ENCODE measurements at places on chromosomes 3 and 15.

DNA sequence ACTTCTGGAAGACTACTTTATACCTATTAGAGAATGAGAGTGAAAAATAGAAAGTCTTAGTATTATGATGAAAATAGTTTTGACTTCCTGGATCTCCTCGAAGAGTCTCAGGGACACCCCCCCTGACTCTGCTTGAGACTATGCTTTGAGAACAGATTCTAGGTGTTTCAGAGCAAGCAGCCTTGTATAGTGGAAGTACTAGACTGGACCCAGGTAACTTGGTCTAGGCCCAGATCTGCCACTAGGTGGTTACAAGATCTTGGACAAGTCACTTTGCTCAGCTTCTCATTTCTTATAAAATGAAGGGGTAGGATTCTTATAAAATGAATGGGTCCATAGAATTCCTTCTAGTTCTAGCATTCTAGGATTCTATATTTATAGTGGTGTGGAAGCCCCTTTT, 9.1 kb downstream of the ABHD5 start:
- no peak for DNase-seq

DNA sequence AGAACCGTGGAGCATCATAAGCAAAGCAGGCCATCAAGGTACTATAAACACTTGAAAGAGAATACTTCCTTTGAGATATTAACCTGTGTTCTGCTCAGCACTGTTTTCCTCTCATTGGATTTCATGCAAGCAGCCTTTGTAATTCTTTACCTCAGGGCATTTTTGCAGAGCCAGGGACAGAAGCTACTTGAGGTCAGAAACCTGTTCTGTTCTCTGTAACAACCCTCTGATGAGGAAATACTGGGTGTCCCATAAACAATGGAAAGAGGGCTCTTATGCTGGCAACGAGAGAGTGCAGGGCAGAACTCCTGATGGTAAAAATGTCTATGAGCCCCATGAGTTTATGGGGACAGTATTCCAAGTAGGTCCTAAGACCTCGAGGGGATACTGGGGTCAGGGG, 66.0 kb downstream of the DCLK3 start:
- DNase-seq: no peak

- DNase-seq: no peak
Measured at GRCh38 chr3:13681931-13682330, 133.0 kb downstream of the FBLN2 start.

- DNase-seq: no peak
Measured at GRCh38 chr3:71972031-71972430, 187.1 kb upstream of the PROK2 start.

DNA sequence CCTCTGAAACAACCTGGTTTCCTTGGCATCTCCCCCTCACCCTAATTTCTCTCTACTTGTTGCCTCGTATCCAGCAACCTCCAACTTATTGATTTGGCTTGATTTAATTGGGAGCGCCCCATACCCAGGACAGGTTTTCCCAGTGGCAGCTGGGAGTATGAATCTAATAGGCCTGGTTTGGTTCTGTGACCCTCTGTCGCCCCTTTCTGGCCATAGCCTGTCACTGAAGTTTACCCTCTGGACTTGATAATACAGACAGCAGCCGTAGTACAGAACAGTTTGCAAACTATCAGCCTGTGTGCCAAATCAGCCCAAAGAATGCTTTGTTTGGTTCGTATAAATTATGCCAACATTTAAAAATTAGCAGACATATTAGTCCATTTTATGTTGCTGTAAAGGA, 525.1 kb upstream of the GOLIM4 start:
- no peak for DNase-seq

GRCh38 chr3:184786280-184786941, 25.6 kb upstream of the VPS8 start:
- DNase-seq: no peak

DNA sequence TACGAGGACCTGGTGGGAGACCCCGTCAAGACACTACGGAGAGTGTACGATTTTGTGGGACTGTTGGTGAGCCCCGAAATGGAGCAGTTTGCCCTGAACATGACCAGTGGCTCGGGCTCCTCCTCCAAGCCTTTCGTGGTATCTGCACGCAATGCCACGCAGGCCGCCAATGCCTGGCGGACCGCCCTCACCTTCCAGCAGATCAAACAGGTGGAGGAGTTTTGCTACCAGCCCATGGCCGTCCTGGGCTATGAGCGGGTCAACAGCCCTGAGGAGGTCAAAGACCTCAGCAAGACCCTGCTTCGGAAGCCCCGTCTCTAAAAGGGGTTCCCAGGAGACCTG, 2.5 kb downstream of the CHST2 start:
- no peak for DNase-seq

- no peak for DNase-seq
Measured at GRCh38 chr3:146968204-146968651, 363.1 kb upstream of the PLSCR5 start.

- DNase-seq: no peak
Measured at GRCh38 chr3:141648055-141648910, 89.8 kb upstream of the RNF7 start.

GRCh38 chr3:116242825-116243224, 202.5 kb downstream of the LSAMP start:
- DNase-seq: no peak

DNA sequence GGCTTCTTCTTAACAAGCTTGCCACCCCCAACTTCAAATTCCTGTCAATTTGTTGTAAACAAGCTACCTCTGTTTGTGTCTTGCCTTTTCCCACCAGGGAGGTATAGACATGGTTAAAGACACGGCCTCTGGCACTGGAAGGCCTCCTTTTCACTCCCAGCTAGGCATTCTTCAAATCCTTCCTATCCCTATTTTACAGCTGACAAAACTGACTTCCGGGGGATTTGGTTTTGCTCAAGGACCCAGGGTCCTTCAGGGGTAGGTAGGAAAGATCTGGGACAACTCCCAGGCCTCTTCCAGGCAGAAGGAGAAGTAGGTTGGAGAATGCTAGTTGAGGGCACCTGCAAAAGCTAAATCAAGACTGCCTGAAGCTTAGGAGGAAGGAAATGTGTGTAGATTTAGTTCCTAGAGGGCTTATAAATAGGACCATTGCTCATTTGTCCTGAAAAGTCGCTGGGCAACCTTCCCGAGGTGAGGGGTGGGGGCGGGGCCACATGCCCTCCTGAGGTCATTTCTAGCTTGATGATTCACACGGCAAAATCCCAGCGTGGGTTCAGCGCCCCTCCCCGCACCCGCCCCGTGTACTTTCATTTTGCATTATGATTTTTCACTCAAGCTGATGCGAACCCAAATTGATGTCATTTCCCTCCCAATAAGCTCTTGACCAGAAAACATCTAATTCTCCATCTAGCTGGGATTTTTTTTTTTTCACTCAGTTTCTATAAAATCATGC, 365.5 kb downstream of the SHQ1 start:
- peak; percentile 87 for DNase-seq

DNA sequence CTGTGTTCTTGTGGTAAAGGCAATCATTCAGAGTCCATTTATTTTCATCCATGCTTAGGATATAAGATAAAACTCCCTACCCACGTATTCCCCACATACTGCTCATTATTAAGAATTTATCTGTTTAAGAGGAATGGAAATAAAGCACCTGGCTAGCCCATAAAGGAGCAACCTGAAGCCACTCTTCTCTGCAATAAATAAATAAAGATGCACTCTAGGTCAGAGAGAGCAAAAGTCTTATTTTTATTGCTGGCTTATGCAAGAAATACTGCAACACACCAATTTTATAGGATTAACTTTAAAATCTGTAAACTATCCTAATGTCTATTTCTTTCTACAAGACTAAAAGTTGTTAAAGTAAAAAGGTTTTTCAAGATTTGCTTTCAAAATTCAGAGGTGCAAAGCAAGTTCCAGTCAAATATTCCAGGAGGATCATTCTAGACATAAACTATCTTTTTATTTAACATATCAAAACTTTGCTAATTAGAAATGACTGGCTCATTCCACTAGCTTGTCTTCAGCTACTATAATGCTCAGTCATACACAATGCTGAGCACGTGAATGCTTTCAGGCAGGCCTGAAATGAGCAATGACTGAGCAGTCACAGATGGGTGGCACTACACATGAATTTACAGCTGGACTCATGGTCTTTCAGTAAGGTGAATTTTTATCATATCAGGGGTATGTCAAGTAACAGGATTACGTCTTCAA, 7.1 kb downstream of the TJP1 start:
- DNase-seq: no peak

DNA sequence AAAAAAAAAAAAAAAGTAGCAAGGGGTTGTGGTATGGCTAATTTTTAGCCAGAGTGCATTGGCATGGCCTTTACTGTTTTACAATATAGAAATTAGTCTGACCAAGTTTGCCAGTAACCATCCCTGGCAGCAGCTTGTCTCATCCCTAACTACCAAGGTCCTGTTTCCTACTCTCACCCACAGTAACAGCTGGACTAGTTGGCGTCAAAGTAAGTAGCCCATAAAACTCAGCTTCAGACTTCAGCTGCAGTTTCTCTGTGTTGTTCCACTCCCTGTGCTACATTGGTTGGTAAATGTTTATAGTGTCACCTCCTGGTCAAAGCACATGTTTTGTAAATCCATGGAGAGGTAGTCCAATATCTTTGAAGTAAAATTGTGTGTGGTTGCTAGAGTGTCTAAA, 691.3 kb downstream of the ZPLD1 start:
- no peak for DNase-seq

GRCh38 chr15:63414474-63415120, 33.0 kb upstream of the CA12 start:
- DNase-seq: no peak

DNA sequence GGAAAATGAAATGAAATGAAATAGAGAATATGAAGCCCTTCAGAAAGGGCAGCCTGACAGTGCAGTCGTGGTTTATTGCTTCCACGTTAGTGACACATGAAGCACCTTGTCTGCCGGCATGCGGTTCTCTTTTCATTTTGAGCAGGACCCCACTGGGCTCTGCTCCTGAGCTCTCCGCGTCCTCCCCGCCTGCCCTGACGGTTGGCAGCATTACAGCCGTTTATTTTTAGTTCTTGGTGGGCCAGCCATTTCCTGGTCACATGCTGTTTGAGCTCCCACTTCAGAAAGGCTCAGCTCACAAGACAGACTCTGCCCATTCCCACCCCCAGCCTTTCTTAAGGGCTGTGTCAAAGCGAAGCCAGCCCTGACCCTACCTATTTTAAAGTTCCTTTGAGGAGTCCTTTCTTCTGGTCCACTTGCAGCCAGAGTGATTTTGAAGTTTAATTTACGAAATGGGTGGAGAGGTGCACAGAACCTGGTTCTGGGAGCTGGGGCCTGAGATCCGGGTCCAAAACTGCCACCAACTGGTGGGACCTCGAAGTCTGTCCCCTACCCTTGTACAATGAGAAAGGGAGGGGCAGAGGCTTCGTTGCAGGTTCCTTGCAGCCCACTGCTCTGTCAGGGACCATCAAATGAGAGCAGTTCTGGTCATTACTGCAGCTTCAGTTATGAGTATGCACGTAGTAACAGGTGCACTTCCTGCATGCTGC, 60.1 kb downstream of the MGLL start:
- DNase-seq: no peak

DNA sequence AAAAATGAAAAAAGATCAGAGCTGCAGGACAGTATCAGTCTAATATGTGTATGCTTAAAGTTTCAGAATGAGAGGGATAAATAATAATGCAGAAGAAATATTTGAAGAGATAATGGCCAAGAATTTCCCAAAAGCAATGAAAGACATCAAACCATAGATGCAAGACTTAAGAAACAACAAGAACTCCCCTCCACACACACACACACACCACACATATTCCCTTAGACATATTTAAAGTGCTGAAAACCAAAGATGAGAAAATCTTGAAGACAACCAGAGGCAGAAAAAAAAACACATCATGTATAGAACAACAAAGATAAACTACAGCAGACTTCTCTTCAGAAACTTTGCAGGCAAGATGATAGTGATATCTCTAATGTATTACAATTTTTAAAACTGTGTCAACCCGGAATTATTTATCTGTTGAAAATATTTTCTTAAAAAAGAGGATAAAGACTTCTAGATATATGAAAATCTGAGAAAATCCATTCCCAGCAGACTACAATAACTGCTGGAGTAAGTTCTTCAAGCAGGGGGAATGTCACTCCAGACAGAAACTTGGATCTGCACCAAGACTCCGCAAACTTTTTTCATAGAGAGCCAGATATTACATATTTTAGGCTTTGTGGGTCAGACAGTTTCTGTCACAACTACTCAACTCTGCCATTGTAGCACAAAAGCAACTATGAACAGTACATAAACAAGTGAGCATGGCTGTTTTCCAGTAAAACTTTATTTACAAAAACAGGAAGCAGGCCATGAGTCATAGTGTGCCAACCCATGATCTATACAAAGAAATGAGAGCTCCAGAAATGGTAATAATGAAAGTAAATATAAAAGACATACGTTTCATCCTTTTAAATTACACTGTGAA, 223.4 kb upstream of the CGNL1 start:
- no peak for DNase-seq

DNA sequence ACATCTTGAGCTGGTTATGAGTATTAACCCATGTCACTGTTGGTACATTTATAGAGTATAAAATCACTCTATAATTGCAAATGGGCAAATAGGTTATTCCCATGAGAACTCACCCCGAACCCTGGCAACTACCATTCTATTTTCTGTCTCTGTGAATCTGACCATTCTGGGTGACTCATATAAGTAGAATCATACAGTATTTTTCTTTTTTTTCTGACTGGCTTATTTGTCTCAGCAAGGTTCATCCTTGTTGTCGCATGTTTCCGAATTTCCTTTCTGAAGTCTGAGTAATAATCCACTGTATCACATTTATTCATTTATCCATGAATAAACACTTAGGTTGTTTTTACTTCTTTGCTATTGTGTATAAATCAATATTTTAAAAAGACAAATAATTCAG, 59.9 kb upstream of the CHRM5 start:
- DNase-seq: no peak

DNA sequence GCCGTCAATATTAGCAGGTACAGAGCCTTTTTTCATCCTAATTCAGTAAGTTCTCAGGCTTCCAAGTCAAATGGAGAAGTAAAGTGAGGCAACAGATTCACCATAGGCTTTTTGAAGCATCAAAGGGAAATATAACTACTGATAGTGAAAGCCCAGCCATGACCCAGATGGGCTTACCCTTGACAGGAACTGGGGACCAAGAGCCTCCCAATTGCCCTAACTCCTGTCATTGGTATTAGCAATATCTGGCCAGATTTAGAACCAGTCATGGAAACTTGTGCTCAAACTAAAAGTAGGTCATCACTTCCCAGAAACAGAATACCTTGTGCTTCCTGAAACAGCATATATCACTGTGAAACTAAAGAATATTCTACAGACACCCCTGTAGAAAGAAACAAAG, 33.0 kb downstream of the NME9 start:
- DNase-seq: no peak

- DNase-seq: no peak
Measured at GRCh38 chr15:27512281-27513001, 541.5 kb downstream of the GABRG3 start.

DNA sequence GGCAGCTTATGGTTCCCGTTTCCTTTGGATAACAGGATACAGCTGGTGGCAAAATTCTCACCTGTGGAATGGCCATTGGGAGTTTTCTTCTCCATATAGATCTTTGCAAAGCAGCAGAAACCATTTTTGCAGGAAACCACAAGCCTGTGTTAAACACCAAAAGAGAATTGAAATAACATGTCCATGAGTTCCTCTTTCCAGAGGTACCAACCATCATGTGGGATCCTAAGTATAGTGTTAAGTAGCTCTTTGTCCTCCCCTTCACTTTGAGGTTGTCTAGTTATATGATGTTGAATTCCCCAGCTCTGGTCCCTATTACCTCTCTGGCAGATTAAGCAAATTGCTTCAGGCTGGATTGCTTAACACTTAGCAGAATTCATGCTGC, 94.9 kb downstream of the AKAP13 start:
- DNase-seq: no peak

GRCh38 chr3:95939235-95939809, 875.1 kb upstream of the EPHA6 start:
- DNase-seq: no peak

- no peak for DNase-seq
Measured at GRCh38 chr3:34000301-34000700, 201.9 kb downstream of the PDCD6IP start.
